ENCODE measurements at places on chromosomes 2 and 18.

GRCh38 chr2:228599781-228600180 lies 418.3 kb upstream of the SPHKAP start:
- no peak for DNase-seq

GRCh38 chr18:77069931-77070330 lies 62.7 kb downstream of the MBP start:
- DNase-seq: no peak

DNA sequence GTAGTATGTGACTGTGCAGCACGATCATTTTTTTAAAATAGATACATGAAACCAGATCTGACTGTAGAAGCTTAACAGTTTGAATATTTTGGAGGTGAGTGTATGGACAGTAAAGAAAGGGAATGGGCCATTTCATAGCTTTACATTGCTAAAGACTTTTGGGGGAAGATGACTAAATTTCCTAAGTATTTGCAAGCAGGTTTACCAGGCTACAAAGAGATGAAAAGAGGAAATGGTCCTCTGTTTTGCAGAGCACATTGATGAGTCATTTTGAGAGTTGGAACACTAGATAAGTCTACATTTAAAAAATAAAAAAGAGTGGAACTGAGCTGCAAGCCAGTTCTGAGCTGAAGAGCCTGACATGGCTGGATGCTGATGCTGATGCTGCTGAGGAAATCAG lies 115.7 kb upstream of the LRATD1 start:
- no peak for DNase-seq

DNA sequence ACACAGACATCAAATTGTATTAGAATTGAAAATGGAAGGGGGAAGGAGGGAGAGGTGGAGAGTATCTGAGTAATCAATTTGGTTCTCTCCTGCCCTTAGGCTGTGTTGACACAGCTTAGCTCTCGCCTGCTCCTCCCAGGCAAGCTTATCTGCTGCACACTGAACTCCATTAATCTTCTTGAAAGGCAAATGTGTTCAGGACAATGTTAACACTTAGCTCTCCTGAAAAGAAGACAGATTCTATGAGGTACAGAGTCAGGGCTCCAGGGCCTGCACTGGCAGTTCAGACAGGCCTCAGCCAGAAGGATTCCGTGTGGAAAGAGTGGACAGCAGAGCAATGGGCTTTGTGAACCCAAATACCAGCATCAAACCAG lies 430.0 kb upstream of the TNP1 start:
- DNase-seq: no peak

DNA sequence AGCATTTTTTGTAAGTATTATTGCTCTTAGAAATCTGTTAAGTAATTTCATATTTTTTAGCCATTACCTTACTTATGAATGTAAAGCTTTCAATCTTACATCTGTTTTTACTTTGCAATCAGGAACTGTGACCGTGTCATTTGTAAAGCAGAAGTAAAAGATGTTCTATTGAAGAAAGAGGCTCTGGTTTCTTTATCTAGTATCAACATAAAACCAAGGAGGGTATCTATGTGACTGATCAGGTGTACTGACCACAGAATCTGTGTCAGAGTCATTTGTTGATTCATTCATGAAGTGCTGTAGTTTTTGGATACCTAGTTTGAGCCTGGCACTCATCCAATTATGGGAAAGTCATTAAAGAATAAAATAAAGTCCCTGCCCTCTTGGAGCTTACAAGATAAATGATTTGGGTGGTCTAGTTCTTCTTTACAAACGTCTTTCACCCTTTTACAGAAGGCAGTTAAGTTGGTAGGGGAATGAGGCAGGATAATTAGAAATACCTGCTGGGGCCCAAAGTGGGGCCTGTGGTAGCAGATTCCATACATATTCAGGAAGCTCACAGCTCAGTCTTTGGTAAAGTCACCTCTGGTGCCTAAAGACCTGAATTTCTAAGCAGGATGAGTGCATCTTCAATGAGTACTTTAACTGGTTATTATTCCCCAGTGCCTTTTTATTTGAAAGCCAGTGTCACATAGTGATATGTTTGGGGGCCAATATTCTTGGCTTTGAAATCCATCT lies 260.6 kb upstream of the NT5C1B start:
- no peak for DNase-seq

DNA sequence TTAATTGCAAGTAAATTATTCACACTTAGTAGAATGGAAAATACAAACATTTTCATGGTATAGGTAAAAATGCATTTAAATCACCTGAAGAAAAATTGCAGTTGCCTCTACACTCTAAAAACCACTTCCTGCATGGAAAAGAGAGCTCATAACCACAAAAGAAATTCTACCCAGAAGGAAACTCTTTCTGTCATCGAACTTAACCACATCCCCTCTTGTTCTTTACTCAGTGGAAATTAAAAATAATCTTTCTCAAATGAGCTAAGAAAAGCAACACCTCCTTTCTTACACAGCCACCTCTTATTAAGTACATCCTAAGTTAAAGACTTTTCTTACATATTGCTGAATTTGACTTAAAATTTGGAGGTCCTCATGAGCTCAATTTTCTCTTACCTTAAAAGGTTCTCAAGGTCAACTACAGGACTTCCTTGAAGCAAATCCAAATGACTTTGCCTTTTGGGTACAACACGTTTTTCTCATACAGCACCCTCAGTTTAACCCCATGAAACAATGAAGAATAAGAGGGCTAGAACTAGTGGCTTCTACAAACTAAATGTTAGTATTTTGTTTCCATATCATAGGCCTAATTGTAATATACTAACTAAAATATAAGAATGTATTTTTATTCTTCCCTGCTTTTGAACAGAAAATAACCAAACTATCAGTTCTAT lies 109.1 kb upstream of the CRIM1 start:
- DNase-seq: no peak

GRCh38 chr2:138279871-138280270 lies 221.7 kb upstream of the SPOPL start:
- no peak for DNase-seq

DNA sequence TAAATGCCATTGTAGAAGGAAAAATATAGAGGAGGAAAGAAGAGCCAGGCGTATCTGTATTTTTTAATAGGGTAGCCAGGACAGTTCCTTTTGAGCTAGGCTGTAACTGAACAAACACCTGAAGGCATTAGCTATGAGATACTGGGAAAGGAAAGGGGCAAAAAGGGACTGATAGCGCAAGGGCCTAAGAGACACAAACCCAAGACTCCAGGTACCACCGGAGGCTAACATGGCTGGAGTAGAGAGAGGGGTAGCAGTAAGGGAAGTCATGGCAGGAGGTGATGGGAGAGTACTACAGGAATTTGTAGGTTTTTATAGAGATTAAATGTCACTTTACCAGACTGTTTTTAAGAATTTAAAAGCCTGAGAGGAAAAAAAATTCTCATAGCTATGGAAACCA lies 20.7 kb downstream of the PNO1 start:
- no peak for DNase-seq

DNA sequence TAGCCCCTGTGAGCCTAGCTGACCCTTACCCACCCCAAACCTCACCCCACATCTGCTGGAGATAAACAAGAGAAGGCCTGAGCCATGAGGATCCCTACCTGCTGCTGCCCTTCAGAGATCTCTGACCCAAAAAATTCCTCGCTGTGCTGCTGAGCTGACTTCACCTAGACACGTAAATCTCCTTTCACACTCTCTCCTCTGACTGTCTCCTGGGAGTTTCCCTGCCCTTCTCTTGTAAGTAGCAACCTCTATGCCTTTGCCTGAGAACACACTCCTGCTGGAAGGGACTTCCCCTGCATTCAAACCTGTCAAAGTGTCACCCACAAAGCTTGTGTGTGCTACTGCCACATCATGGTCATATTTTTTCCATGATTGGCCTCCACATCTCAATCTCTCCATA lies 134.2 kb upstream of the NOL4 start:
- DNase-seq: no peak

GRCh38 chr2:202335791-202336467 lies 40.2 kb upstream of the BMPR2 start:
- no peak for DNase-seq

DNA sequence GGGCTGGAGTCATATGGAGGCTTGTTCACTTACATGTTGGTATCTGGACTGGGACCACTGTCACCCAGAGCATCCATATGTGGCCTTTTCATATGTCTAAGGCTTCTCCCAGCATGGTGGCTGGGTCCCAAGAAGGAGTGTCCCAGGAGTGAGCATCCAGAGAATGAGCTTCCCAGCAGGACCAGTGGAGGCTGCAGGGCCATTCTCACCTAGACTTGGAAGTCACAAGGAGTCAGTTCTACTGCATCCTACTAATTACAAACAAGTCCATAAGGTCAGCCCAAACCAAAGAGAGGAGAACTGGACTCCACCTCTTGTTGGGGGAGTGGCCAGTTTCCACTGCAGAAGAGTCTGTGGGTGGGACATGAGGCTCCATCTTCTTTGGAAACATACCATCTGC lies 5.1 kb upstream of the TEX51 start:
- DNase-seq: no peak

- no peak for DNase-seq
Measured at GRCh38 chr2:191516260-191516659, 161.7 kb upstream of the NABP1 start.

DNA sequence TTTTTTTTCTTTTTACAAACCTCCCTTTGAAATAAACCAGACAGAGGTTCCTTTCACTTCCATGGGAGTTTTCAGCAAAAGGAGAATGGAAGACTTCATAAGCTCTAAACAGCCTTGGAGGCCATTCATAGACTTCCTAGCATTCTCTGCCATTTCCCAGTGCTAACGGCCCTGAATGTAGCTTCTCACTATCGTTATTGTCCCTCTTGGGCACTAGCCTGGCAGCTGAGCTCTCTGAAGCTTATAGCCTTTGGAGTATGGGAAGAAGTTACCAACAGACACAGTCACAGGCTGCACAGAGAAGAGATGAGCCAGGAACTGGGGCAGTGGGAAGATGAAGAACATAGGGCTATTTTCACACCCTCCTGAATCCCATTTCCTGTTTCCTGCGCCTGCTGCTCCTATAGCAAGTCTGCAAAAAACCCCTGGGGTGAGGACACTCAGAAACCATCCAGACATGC lies 29.1 kb upstream of the EPC2 start:
- no peak for DNase-seq

- no peak for DNase-seq
Measured at GRCh38 chr2:88659538-88659915, 31.9 kb upstream of the RPIA start.

GRCh38 chr2:134279417-134279816 lies 25.5 kb downstream of the MGAT5 start:
- no peak for DNase-seq

GRCh38 chr18:28485210-28485801 lies 308.4 kb upstream of the CDH2 start:
- no peak for DNase-seq

DNA sequence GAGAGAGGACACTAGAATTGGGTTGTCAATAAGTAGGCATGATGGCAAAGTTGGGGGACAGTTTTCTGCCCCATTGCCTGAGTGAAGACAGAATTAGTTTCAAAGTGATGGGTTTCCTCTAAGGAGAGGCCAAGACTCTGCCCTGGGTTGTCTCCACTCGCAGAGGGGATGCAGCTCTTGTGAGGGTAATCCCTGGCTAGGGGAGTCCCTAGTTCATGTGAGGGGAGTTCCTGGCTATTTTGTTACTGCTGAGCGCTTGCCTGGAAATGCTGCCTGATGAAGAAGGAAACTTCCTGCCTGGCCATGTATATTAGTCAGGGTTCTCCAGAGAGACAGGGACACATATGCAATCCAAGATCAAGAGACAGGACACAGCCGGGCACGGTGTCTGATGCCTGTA lies 501.5 kb downstream of the BCL11A start:
- no peak for DNase-seq

DNA sequence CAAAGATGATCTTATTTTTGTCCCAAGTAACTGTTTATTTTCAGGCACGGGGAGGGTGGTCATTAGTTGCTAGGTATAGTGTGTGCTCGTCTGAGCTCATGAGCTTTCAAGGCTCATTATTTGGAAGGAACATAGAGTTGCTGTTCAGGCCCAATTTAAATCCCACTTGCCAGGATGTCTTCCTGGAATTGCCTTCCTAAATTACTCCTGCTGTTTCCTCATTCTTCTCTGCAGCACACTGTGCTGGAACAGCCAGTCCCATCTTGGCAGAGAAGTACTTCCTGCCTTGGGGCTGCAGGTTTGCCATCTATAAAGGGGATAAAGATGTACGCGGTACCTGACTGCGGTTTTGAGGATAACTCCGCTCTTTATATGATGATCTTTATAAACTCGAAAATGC lies 37.3 kb downstream of the GREB1 start:
- DNase-seq: no peak

DNA sequence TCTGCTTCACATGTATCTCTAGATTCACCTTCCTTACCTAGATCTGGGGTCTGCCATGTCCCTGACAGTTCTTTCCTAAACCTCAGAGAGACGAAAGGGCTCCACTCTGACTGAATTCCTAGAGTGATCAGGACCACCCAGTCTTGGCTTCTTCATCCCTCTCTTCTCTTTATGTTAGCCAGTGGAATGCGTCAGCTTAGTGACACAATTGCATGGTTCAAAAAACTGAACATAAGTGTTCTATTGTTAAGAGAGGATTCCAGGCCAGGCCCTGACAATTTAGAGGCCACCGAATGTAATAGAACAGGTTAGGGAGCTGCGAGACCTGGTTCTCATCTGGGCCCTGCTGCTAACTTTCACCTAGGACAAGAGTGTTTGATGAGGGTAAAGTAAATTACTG lies 10.0 kb downstream of the PRELID3A start:
- DNase-seq: no peak

- no peak for DNase-seq
Measured at GRCh38 chr2:57490741-57491140, 555.9 kb upstream of the VRK2 start.

GRCh38 chr2:71336802-71337201 lies 5.2 kb downstream of the ZNF638 start:
- no peak for DNase-seq

DNA sequence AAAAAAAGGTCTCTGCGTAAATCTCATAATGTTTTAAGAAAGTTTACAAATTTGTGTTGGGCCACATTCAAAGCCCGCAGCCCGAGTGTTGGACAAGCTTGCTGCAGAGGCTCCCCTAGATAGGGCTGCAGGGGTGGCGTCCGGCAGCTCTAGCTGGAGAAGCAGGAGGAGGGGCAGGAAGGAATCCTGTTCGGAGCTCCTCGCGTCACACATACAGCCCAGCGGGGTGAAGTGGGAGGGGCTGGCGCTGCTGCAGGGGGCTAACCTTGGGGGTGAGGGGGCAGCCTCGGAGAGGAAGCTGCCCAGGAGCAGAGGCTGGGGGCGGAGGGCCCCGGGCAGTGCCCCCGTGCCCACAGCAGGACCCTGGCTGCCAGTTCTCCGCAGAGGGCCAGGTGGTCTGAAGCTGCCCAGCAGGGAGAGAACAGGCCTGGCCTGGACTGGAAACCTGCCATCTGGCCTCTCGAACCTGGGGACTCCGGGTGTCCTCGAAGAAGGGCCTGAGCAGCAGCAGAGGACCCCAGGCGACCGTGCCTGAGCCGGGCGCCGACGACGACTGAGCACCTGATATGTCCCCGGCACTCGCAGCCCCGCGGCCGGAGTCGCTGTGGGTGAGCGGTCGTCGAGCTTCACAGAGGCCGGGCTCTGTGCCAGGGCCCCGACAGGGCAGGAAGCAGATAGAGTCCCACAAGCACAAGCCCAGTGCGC lies 2.6 kb upstream of the GPR35 start:
- DNase-seq: no peak

GRCh38 chr2:171958475-171958874 lies 36.2 kb downstream of the HAT1 start:
- DNase-seq: no peak

GRCh38 chr2:20422402-20423271 lies 24.2 kb upstream of the RHOB start:
- DNase-seq: no peak

All from germinal center (tissue), 1 donor.